Fibroblast of mammary gland (primary cell): ENCODE measurements at places on chromosomes 6 and 20.
A peak's percentile ranks its signal among the peaks of the same experiment; 100 is the strongest.

DNA sequence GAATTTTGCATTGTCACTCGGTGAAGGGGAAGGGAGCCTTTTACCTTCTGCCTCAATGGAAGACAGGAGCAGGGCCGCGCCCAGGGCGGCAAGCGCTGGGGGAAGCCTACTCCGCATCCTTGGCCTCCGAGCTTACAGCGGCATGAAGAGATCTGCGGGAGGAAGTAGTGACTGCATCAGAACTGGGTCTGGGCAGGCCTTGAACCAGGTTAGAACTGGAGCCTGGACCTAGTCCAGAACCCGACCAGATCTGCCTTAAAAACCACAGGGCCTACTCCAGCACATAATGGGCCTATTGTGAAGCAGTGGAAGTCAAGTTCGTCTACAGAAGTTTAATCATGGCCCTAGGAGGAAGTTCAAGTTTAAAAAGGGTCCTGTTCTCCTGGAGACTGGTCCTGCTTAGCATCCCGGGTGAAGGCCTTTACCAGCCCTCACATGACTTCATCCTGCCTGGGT, 3.1 kb downstream of the COL12A1 start:
- DNase-seq: peak; percentile 48

GRCh38 chr6:508006-508405, 116.5 kb downstream of the IRF4 start:
- DNase-seq: no peak

- DNase-seq: no peak
Measured at GRCh38 chr6:149354009-149354408, 36.5 kb downstream of the TAB2 start.

- DNase-seq: no peak
Measured at GRCh38 chr6:166105341-166106075, 62.1 kb downstream of the TBXT start.

GRCh38 chr20:755941-756340, 12.4 kb downstream of the SLC52A3 start:
- DNase-seq: peak; percentile 5

DNA sequence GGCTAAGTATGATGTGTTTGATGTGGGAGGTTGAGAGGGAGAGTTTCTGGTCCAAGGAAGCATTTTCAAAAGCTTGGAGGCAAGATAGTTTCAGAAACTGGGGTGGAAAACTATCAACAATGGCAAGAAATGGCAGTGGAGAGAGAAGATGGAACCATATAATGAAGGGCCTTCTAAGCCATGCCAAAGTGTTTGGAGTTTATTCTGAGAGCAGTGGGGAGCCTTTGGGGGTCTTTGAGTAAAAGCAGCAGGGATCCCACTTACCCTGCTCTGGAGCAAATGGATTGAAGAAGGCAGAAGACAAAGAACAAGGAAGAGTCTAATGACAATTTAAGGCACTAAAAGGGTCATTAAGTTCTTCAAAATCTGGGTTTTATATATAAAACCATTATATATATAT, 538.9 kb downstream of the UTRN start:
- no peak for DNase-seq

- DNase-seq: no peak
Measured at GRCh38 chr6:135951169-135951568, 99.7 kb downstream of the PDE7B start.
